ENCODE measurements at places on chromosomes 4 and X.

DNA sequence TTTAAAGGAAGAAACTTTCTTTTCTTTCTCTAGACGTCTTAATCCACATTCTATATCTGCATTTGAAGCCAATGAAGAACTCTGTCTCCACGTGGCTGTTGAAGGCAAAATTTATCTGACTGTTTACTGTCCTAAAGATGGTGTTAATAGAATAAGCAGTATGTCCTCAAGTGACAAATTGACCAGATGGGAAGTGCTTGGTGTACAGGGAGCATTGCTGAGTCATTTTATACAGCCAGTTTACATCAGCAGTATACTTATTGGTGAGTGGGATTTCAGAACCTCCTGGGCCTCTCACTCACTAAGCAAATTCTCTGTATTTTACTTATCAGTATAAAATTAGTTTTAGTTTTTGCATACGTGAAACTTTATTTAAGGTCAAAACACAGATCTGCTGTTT, 33.7 kb downstream of the ADAD1 start:
- no peak for DNase-seq

DNA sequence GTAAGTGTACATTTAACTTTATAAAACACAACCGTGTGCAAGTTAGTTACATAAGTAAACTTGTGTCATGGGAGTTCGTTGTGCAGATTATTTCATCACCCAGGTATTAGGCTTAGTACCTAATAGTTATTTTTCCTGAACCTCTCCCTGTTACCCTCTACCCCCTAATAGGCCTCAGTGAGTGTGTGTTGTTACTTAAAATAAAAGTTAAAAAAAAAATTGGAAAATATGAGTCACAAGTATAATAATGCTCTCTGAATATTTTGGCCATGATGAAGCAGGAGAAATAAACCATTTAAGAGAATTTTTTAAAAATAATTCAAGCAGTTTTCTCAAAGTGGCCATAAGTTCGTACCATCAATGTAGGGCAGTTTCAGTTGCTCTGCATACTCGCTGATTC, 105.1 kb upstream of the GRID2 start:
- DNase-seq = no peak

DNA sequence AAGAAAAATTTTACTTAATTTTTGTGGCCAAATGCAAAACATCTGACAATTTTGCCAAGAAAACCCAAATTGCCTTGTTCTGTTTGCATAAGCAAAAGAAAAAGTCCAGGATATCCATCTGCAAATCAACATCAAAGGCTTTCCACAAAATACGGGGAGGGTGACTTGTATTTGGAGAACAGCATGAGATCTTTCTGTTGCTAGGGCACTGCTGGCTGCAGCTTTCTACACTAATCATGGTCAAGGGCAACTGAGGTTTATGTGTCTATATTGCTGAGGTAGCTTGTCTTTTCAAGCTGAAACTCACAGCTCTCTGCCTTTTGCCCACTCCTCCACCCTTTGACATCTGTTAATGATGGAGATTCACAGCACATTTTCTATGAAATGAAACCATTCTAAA, 389.1 kb downstream of the NKX6-1 start:
- DNase-seq = no peak

DNA sequence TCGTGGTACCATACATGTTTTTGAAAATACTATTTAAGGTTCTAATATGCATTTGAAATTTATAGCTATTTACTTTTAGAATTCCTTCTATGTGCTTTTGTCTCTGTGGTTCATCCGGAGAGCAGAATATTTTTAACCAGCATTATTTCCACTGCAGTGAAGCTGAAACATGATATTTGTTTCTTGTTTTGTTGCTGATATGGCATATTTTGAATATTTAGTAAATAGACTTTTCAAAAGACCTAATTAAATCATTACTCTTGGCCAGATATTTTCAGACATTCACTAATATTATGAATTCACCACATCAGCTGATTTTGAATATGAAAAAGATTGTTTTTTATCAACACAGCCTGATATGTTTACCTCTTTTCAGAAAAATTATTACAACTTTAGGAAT, 87.0 kb downstream of the FAT4 start:
- DNase-seq = no peak

DNA sequence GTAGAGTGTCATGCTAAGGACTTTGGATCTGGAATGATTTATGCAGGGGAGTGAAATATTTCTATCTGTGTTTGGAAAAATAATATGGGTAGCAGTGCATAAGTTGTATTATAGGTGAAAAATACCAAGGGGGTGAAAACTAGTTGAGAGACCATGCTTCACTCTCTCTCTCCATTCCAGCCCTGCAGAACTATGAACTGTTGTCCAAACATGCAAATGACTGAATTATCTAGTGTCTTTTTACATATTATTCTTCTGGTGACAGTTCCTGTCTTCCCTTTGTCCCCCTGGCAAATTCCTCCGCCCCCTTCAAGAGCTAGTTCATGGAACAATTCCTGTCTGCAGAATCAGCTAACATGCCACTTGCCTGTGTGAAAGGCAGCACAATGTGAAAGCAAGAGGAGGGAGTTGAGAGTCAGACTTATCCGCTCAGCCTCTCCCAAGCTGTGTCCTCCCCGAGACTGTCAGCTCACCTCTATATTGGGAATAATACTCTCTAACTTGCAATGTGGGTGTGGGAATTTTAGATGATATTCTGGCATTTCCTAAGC, 2.3 kb downstream of the PF4 start:
- no peak for DNase-seq
